Mesenchymal stem cell (in vitro differentiated cells and primary cell): ENCODE measurements at places on chromosomes 16 and 17.

DNA sequence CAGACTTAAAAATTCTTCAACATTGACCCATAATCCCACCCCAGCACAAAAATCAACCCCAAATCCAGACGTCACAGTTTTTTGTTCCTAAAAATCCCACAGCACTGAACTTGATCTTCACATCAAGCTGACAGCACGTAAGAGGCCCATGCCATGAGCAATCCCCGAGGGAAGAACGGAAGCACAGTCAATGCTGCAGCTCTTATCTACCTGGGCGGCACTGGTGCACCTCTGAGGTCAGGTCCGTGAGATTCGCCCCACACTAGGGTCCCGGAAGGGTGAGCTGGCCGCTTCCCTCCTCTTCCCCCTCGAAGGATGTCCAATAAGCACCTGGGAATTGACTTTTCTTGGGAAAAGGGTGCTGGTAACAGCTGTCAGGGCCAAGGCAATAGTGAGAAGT, 11.3 kb upstream of the ITGAE start:
- DNase-seq = no peak
- H3K4me3 ChIP-seq = no peak overlapping the region
- no peaks in the 10 kb centered on the region for H3K27me3 ChIP-seq
- peaks cover 88% of the 10 kb centered on the region for H3K36me3 ChIP-seq
- peaks cover 8% of the 10 kb centered on the region for H3K4me1 ChIP-seq

DNA sequence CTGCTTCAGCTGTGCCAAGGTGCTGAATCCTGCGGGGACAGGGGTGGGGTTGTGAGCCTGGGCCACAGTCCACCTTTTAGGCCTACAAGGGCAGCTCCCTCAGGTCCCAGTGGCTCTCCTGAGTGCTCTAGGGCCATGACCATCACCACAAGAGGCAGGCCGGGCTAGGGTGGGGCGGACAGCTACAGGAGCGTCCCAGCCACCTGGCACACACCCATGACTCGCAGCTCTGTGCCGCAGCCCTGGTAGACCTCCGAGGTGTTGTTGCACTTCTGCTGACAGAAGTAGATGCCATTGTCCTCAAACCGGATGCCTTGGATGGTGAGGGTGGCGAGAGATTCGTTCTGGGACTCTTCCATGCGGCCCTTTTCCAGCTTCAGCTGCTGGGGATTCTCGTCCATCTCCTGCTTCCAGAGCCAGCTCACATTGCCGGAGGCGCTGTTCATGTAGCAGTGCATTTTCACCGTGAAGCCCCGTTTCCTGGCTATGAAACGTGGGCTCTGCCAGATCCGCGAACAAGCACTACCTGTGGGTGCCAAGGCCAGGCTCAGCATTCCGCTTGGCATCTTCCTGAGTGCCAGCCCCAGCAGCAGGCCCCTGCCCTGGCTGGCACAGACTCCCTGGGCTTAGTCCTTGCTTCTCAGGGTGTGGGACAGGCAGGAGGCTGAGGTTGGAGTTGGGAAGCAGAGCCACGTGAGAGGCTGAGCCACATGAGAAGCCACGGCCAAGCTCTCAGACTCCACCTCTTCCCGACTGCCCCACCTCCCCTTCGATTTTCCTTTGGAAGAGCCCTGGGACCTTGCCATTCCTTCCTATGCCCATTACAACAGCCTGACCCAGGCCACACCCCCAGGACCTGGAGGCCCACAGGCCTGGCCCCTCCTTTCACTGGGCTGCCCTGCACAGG, 2.0 kb downstream of the CD79B start:
- DNase-seq = no peak
- no peak overlapping the region for H3K4me3 ChIP-seq
- H3K27ac ChIP-seq = no peak overlapping the region

DNA sequence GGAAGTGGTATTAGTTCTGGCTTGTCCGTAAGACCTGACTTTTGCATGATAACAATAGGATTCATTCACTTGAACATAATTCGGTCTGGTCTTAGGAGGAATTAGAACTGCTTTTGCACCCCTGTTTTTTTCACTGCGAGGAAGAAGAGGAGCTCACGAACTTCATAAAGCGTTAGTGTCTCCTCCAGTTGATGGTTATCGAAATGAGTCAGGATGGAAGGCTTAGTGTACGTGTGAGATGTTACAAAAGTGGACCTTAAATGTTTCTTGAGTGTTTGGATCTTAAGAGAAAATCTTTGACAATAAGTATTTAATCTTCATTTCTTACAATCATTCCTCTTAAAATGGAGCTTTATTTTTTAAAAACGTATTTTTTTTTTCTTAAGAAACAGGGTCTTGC, 52.8 kb downstream of the USP10 start:
- no peaks in the 10 kb centered on the region for H3K27me3 ChIP-seq
- DNase-seq = no peak
- peaks cover 8% of the 10 kb centered on the region for H3K36me3 ChIP-seq

DNA sequence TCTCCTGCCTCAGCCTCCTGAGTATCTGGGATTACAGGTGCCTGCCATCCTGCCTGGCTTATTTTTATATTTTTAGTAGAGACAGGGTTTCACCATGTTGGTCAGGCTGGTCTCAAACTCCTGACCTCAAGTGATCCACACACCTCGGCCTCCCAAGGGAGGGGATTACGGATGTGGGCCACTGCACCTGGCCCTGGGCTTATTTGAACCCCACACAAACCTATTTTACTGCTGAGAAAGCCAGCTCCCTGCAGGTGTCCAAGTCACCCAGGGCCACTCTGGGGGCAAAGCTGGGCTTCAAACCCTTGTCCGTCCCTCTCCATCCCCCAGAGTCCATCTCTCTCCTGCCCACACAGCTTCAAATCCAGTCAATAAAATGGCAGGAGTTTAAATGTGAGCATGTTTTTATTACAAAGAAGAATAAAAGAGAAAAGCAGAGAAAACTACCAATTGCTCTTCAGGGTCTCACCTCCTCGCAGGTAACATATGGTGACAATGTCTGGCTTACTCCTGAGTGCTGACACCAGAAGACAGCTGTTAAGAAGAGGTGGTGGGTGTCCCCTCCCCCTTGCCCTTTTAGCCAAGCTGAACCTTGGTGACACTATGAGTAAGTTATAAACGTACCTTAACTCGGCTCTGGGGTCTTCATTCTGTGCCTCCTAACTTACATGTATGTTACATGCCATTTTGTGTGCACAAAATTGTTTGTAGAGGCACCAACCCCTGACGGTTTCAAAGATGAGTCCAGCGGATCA, 45.4 kb downstream of the LAT start:
- no peak overlapping the region for H3K4me3 ChIP-seq
- no peaks in the 10 kb centered on the region for H3K27me3 ChIP-seq
- peaks cover 14% of the 10 kb centered on the region for H3K4me1 ChIP-seq
- no peak overlapping the region for H3K27ac ChIP-seq
- no peaks in the 10 kb centered on the region for H3K36me3 ChIP-seq

- peak within 1 kb of the TSS; percentile 94 for H3K27ac ChIP-seq
- peak within 1 kb of the TSS; percentile 95 for H3K4me3 ChIP-seq
- DNase-seq = peak; percentile 91
- H3K4me1 ChIP-seq = peaks cover 29% of the 10 kb centered on the region
Observed at GRCh38 chr16:67936124-67936879, at the start of gene PSMB10. PSMB10 (minus strand) TSS chr16:67936850; CDS start chr16:67936749, 101 bp downstream.
